ENCODE measurements at places on chromosomes 1 and 21. TPM values are rescaled to one million over a fixed set of nuclear protein-coding genes. Genes with fewer than 3 reads are reported as not detected.

MNDA gene
- 2.0 TPM for total RNA-seq

HMGCS2 gene
- total RNA-seq: 389 TPM

- no peak for DNase-seq
Measured at GRCh38 chr1:113763661-113764060, 4.4 kb upstream of the PHTF1 start.

GRCh38 chr1:148160048-148160342 lies 7.9 kb upstream of the NBPF11 start:
- DNase-seq: no peak
